ENCODE measurements at places on chromosomes 12 and 14.

DNA sequence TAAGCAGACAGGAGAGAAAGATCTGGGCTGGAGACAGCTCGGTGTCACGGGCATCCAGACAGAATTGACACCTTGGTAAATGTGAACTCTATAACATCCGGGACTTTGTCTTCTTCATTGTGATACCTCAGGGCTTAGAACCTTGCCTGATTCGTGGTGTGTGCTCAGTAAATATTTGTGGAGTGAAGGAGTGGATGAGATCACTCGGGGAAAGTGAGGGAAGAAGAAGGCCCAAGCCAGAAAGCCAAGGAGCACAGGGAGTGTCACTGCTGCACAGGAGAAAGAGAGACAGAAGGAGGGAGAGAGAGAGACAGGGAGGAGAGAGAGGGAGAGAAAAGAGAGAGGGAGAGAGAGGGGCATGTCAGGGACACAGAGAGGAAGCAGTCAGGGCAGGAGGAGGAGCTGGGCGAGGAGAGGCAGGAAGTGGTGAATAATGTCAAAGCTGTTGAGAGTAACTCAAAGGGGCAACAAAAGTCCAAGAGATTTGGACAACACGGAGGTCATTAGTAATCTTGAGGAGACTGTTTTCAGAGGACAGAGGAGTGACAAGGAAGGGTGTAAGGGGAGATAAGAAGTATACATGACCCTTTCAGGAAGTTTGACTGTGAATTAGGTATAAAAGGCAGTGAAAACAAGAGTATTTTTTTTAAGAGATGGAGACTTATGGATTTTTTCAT lies 141.6 kb upstream of the MAX start:
- DNase-seq, result no peak

GRCh38 chr12:59890896-59891579 lies 295.2 kb downstream of the SLC16A7 start:
- no peak for DNase-seq

GRCh38 chr12:2586156-2587038 lies 208.4 kb upstream of the FKBP4 start:
- DNase-seq, result no peak

DNA sequence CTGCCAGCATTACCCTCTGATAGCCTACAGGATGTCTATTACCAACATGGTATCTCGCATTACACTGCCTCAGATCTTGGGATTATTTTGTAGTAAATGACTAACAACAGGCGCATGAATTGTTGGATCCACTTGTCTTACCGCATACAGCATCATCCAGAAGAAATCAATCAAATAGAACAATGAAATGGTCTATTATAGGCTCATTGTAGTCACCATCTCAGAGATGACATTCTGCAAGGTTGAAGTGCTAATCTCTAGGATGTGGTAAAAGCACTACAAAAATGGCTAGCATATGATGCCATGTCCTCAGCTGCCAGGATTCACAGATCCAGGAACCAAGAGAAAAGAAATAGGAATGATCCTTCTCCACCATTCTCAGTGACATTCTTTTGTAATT lies 52.0 kb downstream of the WASHC3 start:
- no peak for DNase-seq

DNA sequence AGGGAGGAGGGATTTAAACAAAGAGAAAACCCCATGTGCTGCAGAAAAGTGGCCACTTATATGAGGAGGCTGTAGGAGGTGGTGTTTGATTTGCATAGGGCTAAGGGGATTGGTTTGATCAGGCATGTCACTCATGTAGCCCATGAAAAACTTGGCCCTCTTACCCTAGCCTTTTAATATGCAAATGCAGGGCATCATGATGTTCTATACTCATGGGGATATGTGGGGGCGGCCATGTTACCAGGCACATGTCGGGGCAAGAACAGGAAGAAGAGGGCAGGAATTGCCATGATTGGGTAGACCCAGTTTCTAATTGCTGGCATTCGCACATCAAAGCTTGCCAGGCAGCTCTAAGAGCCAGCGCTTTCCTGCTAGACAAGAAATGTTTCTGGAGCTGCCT lies 28.8 kb downstream of the KLRK1 start:
- DNase-seq, result no peak

DNA sequence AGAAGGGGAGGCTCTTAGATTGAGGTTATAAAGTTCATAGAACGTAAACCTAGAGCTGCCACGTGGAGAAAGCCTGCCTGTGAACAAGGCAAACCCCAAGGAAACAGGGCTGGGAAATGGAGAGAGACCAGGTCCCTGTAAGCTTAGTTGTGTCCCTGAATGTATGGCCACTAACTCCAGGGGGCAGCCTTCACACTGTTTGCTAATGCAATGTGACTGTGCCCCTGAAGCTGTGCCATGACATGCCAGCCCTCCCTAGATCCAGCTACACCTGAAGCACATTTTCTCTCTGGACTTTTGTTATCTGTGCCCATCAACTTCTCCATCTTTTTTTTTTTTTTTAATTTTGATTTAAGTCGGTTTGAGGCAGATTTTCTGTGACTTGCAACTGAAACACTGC lies 60.6 kb upstream of the TMCC3 start:
- peak; percentile 33 for DNase-seq

- no peak for DNase-seq
These were observed 45.7 kb upstream of the MEG3 start for GRCh38 chr14:100780246-100780645.

- no peak for DNase-seq
These were observed 46.8 kb downstream of the TMEM30B start for GRCh38 chr14:61234215-61234916.

DNA sequence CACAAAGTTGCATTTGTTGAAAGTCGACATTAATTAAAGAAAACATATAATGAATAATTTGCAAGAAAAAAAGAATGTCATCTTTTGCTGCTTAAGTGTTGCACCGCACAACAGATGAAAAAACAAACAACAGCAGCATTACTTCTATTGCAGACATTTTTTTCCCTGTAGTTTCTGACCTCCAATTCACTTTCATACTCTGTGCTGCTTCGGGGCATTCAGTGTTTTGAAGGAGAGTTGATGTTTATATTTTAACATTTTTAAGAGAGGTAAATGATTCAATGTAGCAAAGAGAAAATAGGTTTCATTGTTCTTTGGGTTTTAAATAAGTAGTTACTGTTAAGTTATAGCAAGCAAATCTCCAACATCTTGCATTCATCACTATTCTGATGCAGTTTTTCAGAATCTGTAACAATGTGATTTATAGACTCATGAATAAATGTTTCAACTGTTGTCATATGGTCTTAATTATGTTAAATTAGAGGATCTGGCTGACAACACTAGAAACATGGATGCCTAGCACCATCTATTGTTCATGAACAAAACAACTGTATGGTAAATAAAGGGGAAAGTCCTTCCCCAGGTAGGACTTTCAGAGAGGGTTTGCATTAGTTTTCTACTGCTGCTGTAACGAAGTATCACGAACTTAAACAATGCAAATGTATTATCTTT lies 168.1 kb downstream of the BCAT1 start:
- DNase-seq, result peak; percentile 8

GRCh38 chr12:5871741-5872140 lies 73.3 kb downstream of the ANO2 start:
- no peak for DNase-seq

GRCh38 chr14:77862154-77862786 lies 62.4 kb downstream of the ADCK1 start:
- peak; percentile 85 for DNase-seq

DNA sequence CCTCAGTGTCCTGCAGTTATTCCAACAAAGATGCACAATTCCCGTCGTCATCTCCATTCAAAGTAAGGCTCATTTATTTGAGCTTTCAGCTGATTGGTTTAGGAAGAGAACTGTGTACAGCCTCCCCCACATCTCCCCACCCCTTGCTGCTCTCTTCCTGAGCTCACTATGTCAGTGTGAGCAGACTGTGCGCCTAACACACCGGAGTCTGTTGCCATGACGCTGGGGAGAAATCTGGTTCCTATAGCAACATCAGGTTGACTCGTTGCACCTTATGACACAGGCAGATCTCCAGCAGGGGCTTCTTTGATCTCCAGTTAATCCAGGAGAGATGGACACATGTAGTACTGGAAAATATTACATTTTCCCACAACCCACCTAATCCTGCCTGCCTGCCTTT lies 319.4 kb downstream of the CACNA1C start:
- DNase-seq, result no peak

DNA sequence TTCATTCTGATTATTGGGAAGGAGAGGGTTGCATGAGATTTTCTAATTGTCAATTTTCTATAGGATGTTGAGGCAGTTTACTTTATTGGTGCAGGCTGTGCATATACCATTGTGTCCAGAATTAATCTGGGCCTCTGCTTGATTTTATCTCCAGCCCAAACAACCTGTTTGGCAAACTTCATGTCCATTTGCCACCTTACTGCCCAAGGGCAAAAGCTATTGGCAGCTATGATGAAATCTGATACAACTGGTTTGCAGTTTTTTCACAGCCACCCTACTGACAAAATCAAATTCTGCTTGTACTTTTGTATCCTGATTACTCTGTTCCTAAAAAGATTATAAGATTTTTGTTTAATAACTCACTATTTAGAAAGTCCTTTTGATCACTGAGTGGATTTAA lies 789.2 kb upstream of the FBXO33 start:
- DNase-seq, result no peak

GRCh38 chr14:96693987-96694386 lies 103.2 kb upstream of the VRK1 start:
- DNase-seq, result no peak

- peak; percentile 13 for DNase-seq
These were observed 18.9 kb upstream of the DIABLO start for GRCh38 chr12:122244565-122245371.

DNA sequence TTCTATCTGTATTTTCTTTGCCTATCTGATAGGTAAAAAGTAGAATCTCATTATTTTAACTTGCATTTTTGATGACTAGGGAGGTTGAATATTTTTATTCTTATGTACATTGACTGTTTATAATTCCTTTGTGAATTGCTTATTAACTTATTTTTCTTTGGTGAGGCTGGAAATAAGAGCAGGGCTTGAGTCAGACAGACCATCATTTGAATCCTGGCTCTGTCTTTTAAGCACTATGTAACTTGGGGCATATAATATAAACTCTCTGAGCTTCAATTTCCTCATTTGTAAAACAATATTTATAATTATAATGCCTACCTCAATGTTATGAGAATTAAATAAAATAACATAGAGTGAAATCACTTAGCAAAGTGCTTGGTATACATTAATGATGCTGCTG lies 108.9 kb downstream of the MSRB3 start:
- no peak for DNase-seq

DNA sequence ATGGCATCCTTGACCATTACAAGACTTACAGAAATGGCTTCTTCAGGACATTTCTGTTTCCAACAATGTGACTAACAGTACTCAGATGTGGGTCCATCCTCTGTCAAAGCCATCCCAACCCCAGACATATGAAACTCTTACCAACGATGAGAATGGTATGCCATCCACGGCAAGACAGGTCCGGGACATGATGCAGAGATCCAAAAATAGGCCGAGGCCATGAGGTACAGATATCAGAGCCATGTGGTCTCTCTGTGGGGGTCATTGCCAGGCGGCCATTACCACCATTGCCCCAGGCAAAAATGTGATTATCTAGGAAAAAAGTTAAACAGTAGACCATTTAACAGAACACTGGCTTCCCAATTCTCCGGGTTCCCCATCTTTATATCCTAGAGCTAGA lies 27.5 kb downstream of the ZC2HC1C start:
- no peak for DNase-seq

- no peak for DNase-seq
These were observed 7.0 kb downstream of the AK7 start for GRCh38 chr14:96398921-96399320.

GRCh38 chr14:29163109-29163508 lies 396.5 kb downstream of the FOXG1 start:
- DNase-seq, result no peak

- DNase-seq, result no peak
These were observed 96.3 kb downstream of the TSPAN8 start for GRCh38 chr12:71061451-71061850.

DNA sequence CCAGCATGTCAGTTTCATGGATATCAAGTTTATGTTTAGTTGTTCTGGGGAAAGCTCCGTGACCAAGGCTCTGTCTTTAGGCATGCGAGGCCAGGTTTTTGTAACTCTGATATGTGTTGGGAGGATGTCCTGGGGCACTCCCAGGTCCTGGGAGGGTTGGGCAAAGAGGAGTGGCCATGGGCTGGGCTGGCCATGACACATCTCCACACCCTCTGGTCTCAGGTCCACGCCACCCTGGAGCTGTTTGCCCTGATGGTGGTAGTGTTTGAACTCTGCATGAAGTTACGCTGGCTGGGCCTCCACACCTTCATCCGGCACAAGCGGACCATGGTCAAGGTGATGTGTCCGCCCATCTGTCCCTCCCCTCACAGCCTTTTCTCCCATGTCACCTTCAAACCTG lies 46.4 kb downstream of the TPCN1 start:
- DNase-seq, result no peak
